Bronchial epithelial cell (primary cell): ENCODE measurements at places on chromosomes 7 and 10.

DNA sequence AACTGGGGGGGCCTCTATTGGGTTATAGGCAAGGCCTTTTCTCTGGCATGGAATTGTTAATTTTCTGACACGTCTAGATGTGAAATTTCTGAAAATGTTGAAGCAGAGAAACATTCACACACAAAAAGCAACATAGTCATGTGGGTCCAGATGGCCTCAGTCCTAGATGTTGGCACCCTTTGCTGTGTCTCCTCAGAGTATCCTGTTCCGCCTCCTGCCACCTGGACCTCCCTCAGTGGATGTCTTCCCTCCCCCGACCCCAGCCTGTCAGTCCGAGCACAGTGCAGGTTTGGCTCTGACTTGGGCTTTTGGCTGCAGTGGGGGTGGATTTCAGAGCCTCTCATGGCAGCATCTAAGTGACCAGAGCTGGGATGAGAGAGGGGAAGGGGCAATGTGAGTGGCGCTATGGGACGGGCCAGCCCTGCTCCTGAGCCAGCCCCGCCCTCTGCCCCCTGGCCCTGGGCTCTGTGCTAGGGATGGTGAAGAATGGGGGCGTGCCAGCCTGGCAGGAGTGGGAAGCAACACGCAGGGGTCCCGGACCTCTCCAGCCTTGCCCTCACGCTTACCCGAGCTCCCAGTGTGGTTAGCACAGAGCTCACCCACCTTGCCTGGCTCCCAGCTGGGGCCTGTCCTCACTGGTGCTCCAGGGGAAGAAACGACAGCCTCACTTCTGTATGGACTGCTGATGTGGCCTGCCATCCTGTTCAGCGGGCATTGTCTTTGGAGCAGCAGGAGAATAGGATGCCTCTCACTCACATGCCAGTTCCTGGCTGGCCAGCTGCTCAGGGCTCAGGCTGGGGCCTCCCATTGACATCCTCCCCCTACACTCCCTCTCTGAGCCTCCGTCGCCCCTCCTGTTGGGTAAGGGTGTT, 6.2 kb downstream of the ATP6V0E2 start:
- no peak for DNase-seq

DNA sequence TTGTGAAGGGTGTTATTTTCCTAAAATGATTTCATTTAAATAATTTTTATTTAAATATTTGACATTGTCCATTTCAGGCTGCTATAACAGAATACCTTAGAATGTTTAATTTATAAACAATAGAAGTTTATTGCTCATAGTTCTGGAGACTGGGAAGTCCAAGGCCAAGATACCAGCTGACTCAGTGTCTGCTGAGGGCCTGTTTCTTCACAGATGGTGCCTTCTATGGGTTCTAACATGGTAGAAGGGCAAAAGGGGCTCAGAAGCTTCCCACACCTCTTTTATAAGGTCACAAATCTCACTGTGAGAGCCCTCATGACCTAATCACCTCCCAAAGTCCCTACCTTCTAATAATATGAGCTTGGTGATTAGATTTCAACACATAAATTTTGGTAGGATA, 50.7 kb downstream of the MTURN start:
- DNase-seq, result no peak

- no peak for DNase-seq
These were observed 218.2 kb upstream of the IMMP2L start for GRCh38 chr7:111780527-111780926.

- no peak for DNase-seq
These were observed 69.7 kb downstream of the CALML3 start for GRCh38 chr10:5594271-5595049.

- DNase-seq, result no peak
These were observed 42.7 kb downstream of the FAM53B start for GRCh38 chr10:124701435-124701834.

GRCh38 chr7:76369018-76369417, 10.2 kb upstream of the YWHAG start:
- peak; percentile 53 for DNase-seq

GRCh38 chr10:69179089-69179742, 818 bp upstream of the SUPV3L1 start:
- no peak for DNase-seq

GRCh38 chr7:99805641-99806040, 21.7 kb upstream of the CYP3A4 start:
- DNase-seq, result no peak

- no peak for DNase-seq
These were observed 8.0 kb upstream of the KCNIP2 start for GRCh38 chr10:101851411-101852116.

DNA sequence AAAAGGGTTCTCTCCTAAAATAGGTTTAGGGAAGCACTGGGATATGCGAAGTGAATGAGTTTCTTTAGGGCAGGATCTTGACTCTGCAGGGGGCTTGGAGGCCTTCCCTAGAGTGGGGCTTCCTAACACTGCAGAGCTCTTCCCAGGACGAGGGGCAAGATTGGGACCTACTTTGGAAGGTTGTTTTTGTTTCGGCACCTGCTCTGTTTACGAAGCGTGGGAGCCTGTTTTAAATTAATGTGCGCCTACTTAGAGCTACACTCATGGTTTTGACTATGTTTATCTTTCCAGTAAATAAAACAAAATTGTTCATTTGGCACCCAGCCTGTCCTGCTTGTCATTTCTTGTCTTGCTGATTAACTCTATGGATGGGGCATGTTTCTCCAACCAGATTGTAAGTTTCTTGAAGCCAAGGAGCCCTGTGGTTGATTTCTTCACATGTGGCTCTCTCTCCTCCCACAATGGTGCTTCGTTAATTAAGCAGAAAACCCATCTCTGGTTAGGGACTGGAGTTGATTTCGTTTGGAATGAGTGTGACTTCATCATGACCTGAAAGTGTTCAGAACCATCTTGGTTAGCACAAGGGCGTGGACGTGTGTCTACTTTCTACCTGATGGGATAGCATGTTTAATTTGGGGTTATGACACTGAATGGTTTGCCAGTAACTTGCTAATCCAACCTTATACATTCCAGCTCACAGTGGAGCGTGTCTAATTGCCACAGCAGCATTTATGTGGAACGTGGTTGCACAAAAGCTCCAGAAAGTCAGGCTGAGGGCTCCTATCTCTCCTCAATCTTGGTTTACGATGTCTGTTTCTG, 98.1 kb downstream of the TCF7L2 start:
- peak; percentile 82 for DNase-seq

DNA sequence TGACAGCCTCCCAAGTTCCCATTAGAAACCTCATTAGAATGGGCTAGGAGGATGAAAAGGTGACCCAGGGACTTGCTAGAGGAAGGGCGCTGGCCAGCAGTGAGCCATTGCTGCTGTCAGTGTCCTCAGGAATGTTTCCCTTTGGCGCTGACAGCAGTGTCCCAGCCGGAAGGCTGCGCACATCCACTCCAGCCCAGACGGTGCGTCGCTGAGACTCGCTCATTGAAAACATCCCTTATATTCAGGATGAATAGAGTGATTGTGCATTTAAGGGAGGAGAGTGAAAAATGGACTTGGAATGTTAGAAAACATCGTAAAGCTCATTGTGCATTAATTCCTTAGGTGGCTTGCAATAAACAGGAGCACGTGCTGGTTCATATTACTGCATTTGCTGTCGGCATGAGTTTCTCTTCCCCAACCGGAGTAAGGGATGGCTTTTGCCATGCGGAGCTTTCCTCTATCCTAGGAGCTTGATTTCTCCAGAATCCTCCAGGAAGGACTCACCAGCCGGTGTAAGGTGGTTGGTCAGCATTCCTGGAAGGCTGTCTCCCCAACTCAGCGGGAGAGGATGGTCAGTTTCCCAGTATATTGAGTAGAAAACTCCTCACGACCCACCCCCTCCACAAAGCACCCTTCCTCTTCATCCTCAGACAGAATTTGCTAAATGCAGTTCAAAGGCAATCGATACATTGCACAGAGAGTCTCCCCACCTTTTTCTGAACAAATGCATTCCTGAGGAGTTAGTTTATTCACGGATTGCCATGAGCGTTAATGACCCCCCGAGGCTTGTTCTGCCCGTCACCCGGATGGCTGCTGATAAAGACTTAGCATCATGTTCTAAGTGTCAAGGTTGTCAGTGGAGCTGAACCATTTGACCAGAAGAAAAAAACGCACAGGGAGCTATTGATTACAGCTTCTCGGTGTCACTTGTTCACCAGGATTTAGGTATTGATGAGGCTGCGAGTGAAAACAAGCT, 201.8 kb downstream of the EBF3 start:
- DNase-seq, result no peak
